ENCODE measurements at places on chromosomes 16 and 17.

DNA sequence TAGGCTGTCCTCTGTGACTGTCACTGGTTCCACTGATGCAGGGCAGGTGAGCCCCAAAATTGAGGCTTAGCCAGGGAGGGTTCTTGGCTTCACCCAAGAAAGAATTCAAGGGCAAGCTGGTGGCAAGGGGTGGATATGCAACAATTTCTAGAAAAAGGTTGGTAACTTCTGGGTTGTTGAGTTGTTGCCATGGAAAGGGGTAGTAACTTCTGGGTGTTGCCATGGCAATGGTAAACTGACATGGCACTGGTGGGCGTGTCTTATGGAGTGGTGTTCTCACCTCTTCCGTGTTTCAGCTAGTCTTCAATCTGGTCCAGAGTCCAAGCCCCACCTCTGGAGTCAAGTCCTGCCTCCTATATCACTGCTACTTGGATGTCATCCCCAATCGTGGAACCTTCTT is 9.5 kb upstream of the GUCY2D start:
- DNase-seq, result no peak

DNA sequence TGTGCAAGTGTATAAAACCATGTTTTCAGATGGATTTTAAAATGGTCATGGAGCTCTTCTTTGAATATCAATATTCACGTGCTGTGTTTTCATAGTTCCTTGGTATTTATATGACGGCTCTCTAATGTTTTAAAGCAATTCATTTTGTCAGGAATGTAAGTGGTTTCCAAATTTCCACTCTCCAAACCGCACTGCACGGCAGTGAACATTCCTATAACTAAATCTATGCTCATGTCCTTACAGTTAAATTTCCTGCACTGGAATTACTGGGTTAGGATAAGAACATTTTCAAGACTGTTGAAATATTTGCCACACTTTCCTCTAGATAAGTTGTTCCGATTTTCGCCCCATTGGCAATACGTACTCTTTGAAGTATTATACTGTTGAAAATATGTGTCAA is 398.9 kb downstream of the PMP22 start:
- no peak for DNase-seq

- no peak for DNase-seq
Observed at GRCh38 chr17:33948309-33948708, 306.8 kb upstream of the CCL2 start.

DNA sequence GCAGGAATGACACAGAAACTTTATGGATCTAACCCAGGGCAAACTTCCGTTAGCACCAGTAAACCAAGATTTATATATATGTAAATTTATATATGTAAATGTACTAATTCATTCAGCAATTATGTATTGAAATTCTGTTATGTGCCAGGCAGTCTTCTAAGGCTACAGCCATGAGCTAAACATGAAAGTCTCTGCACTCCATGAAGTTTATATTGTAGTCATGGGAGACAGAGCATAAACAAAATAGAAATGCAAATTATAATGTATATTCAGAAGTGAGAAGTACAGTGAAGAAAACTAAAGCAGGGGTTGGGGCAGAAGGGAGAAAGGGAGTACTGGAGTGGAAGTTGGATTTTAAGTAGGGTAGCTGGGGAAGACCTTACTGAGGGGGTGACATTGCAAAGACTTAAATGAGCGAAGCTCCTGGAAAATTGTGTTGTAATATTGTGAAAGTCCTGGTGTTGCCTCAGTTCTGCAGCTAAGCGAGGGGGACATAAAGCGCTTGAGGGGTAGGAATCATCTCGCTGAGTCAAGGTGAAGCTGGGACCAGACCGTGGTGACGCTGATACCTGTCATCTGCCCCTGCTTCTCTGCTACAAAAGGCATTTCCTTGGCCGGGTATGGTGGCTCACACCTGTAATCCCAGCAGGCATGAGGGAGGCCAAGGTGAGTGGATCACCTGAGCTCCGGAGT is 64.8 kb downstream of the YPEL2 start:
- DNase-seq, result no peak

GRCh38 chr16:85611444-85612190 is 1.5 kb upstream of the GSE1 start:
- DNase-seq, result no peak

GRCh38 chr17:77733576-77734296 is 224.8 kb upstream of the TNRC6C start:
- DNase-seq, result no peak

GRCh38 chr16:51523400-51523799 is 372.3 kb upstream of the SALL1 start:
- no peak for DNase-seq

DNA sequence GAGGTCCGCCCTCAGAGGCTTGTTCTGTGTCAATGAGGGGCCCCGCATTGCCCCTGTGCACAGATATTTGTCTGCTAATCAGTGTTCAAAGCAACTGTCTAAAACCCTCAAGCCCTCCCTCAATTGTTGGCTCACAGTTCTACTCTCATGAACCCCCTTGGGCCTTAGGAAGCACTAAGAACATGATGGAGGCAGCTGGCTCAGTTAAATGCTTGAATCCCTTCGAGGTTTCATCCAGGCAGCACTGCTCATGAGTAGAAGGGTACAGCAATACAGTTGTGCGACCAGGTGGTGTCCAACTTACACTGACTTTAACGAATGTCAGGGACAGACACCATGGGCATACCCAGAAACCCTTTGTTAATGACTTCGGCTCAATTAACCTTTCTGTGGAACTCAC is 89.2 kb upstream of the WSCD1 start:
- DNase-seq, result no peak

DNA sequence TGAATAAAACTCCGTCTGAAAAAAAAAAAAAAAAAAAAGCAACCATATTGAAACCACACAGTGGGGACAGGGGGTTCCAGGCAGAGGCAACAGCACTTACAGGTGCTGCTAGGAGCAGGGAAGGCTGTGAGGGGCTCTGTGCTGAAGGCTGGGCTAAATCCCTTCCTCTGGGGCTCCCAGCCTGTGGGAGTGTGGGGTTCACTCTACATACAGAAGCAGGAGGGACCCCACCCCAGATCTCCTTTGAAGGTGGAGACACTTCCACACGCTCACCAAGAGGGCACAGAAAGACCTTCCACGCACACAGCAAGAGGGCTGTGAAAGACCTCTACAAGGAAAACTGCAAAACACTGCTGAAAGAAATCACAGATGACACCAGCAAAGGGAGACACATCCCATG is 53.9 kb downstream of the USP22 start:
- DNase-seq, result no peak

DNA sequence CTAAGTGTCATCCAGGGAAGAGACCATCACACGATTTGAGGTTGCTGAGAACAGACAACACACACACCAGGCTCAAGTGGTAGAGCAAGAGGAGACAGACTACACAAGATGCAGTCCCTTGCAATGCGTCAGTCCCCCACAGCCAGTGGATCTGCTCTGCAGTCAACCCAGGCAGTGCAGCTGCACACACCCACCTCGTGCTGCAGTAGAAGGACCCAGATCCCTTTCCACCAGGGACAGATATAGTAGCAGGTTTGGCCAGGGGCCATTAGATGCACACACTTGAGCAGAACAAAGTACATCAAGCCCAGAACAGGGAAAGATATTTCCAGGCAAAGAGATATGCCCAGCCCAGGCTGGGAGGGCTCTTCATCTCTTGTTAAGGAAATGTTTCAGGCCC is 112.9 kb downstream of the GRIN2A start:
- no peak for DNase-seq

DNA sequence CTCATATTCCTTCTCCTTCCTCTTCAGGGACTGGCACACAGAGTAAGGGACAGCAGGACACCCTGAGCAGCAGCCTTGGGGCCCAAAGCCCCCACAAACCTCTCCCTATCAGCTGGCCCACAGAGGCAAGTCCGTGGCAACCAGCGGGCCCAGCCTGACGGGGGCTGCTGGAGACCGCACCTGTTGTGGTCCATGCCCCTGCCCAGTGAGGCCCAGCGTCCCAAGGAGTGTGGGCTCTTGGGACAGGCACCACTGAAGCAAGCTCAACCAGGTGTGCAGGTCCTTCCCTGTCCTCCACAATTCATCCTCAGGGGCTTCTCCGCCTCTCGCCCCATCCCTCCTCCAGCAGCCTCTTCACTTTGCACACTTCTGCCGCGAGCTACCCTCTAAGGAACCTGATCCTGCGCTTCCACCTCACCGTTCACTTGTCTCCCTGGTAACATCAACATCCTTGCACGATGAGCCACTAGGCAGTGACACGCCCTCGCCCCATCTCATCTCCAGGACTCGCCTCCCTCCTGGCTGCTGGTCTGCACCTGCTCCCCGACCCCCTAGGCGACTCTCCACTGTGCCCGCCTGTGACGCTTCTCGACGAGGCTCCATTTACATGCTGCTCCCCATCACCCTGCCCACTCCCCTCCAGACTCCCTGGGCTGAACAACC is 12.7 kb downstream of the MNT start:
- DNase-seq, result no peak

DNA sequence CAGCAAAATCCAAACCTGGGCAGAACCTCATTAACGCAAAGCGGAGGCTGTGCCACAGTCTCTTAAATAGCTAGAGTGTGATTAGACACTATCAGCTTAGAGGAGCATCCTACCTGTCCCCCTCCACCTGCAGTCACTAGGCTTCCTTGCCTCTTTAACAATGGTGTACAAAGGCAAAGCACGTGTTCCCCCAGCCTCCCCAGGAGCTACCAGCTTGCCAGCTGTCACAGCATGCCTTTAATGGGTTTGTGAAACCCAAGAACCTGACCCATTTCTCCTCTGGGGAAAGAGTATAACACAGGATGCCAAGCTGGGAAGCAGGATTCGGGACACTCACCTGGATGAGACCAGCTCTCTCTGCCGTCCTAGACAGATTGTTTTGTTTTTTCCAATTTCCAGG is 37.2 kb upstream of the TBX2 start:
- no peak for DNase-seq

DNA sequence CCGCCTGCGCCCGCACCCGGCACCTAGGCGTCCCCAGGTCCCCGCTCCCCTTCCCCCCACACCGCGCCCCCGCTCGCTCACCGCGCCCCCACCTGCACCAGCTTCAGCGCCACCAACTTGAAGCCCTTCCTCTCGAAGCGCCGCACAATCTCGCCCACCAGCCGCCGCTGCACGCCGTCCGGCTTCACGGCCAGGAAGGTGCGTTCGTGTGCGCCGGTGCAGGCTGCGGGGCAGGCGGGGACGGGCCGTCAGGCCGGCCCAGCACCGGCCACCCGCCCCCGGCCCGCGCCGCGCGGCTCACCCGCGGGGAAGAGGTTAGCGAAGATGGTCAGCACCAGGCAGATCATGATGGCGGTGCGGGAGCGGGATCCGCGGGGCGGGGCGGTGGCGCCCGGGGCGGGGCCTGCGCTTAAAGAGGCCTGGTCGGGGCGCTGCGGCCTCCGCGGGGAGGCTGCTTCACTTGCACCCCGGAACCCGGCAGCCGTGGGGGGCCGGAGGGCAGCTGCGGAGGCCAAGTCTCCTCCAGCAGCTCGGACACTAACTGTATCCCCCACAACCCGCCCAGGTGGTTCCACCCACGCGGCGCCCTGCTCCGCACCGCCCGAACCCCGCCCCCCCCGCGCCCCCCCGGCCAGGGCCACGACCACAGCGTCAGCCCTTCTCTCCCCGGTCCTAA is at the start of gene NME3:
Gene NME3 (minus strand): TSS at position 356 of the 676 bp plus-strand sequence. CDS start 9 bp downstream, at position 347.
- peak; percentile 70 for DNase-seq

DNA sequence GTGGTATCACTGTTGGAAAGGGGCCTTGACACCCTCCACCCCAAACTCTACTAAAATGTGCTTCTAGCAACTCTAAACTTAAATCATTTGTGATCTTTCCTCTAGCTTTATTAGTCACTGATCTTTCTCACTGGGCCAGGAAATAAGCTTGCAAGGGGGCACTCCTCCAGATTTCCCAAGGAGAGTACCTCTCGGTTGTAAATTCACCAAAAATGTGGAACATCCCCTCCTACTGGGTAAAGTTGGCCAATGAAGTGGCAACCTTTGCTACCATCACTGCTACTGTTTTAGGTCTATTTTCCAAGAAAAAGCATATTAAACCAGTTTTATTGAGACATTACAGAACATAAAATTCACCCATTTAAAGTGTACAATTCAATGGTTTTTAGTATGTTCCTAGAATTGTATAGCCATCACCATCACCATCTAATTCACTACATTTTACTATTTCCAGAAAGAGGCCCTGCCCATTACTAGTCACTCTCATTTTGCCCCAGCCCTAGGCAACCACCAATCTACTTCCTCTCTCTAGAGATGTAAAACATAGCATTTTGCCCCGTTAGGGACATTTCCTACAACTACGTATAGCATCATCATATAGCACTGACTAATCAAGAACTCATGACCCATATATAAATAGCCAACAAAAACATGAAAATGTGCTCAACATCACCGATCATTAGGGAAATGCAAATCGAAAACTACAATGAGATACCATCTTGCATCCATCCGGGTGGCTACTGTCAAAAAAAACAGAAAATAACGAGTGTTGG is 44.6 kb upstream of the ADCY9 start:
- DNase-seq, result no peak

- peak; percentile 18 for DNase-seq
Observed at GRCh38 chr17:29369831-29370735, 20.1 kb upstream of the TAOK1 start.

DNA sequence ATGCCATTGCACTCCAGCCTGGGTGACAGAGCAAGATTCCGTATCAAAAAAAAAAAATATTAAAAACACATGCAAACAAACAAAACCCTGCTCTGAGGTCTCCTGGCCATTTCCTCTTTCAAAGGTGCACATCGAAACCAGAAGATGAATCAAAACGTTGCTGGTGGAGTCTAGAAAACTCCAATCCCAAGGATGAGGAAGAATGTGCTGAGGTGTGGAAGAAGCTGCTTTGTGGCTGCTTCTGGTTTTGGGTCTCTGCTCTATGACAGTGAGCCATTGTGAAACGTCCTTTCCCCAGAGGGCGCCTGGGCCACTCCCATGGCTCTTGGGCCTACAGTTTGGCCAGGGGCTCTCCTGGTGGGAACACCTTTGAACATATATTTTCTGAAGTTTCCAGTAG is 112.6 kb downstream of the IRF8 start:
- DNase-seq, result no peak

DNA sequence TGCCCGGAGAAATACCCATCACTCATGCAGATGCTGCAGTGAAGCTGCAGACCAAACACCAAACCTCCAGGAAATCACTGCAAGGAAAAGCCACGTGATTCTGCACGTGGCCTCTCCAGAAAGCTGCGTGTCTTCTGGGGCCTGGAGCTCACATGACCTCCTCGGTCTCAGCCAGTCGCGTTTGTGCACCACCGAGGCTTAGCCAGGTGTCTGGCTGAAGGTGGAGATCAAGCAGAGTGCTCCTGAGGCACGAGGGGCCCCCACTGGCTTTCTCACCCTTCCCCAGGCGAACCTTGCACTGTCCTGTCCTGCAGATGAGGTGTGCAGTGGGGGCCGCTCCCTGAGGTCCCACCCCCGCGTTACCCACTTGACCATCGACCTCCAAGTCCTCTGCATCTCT is 257.3 kb downstream of the RBFOX3 start:
- DNase-seq, result no peak

- DNase-seq, result no peak
Observed at GRCh38 chr17:21375757-21376080, 438 bp upstream of the KCNJ12 start.

GRCh38 chr17:71084219-71084618 is 914.9 kb downstream of the KCNJ2 start:
- DNase-seq, result no peak

- DNase-seq, result peak; percentile 24
Observed at GRCh38 chr17:17919169-17920107, 52.8 kb downstream of the TOM1L2 start.

- no peak for DNase-seq
Observed at GRCh38 chr17:50199211-50199802, 2.1 kb downstream of the COL1A1 start.

GRCh38 chr17:751269-752001 is 629 bp downstream of the GEMIN4 start:
- peak; percentile 31 for DNase-seq

- no peak for DNase-seq
Observed at GRCh38 chr17:82678265-82678891, 20.1 kb downstream of the RAB40B start.

Measured in activated CD4-positive, alpha-beta T cell treated with anti-CD3 and anti-CD28 coated beads, Interleukin-2, amount 50 U/mL, for 24 hours (primary cell).